NCI-H1694 (cell line): ENCODE measurements at places on chromosomes 11 and 22.

DNA sequence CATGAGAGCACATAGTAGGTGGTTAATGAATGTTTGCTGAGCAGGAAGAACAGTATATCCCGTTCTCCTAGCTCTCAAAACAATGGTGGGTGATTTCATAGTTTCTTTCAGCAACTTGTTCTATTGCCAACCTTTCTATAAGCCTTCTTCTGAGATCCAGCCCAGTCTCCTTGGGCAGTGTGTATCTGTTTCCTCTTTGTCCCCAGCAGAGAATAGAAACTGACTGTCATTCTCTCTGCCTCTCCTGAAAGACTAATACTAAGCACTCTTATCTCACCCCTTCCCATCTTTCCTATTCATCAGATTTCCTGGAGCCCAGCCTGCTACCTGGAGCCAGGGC is 272.9 kb downstream of the ST3GAL4 start:
- DNase-seq: no peak

DNA sequence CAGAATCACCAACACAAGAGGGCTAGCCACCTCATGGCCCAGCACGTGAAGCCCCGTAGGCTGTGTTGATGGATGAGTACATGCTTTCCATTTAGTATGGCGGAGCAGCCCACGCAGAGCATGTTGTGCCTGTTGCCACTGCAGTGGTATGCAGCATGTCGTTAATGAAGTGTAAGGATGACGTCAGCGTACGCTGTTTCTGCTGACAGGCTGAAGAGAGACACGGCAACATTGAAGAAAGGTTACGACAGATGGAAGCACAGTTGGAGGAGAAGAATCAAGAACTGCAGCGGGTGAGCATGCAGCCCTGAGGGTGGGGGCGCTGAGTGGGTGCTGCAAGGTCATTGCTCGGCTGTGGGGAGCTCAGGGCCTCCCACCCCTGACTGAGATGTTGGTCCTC is 62.8 kb downstream of the PPFIA1 start:
- no peak for DNase-seq

DNA sequence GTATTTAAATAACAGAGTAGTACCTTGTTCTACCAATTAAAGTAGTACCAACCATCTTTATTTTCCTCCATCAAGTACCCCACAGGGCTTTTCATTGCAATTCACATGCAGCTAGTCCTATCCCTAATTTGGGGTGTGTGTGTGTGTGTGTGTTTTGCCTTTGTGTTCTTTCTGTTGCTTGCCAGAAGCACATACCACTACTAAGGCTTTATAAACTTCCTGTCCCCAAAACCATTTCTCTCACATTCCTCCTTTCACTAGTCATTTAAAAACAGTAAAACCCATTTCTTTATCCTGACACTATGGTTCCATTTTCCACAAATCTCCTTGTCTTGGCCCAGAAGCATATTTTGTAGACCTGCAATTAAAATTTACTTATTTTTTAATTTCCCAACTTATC is 54.6 kb downstream of the SLC36A4 start:
- no peak for DNase-seq

DNA sequence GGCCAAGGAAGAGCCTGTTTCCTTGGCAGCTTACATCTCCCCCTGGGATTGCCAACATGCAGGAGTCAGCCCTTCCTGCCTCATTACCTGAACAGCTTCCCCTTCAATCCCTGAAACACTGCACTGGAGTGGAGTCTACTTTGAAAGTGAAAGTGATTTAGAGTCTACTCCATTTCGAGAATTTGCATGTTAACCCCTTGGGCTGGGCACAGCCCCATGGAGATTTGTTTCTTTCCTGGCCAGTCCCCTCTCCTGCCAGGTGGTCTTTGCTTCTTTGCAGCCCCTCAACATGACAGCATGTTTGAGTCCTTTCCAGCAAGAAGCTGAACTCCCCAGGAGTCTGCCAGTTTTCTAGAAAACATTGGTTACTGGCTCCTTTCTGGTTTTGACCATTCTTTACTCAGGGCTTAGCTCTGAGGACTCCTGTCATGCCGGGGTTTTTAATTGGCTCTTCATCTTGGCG is 59.9 kb downstream of the TRAF6 start:
- DNase-seq: no peak

DNA sequence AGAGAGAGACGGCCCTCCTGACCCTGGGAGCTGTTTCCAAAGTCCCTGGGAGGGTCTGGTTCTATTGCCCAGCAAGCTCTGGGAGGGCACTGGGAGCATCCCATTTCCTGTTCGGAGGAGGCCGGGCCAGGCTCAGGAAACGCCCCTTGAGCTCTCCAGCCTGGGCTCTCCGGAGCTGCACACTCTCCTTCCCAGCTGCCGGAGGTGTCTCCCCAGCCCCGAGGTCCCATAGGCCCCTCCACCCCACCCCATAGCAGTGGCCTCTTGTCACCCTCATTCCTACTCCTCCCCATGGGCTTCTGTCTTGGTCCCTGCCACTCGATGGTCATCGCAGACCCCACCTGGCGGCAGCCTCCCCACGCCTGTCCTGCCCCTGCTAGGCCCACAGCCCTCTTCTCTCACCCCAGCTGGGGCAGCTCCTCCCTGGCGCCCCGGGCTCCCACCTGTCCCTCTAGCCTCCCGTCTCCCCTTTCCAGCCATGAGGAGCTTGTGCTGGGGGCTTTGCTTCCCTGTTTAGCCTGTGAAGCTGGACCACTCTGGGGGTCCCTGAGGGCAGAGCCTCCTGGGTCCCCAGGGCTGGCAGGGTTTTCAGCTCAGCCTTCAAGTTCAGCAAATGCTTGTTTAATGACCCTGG is 2.8 kb downstream of the TSPAN32 start:
- no peak for DNase-seq

DNA sequence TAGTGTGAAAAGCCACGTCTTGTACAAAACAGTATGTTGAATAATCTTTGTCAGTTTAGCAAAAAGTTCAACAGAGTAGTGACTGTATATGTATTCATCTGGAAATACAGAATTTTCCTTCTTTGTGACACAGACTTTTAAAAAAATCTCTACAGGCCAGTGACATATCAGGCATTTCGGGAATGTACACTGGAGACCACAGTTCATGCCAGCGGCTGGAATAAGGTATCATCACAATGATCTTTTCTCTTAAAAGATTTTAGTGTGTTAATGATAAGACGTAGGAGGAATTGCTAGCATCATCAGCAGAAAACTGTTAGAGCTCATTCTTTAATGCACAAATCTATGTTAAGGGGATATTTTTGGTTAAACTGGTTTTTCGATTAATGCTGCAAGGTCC is 57.4 kb downstream of the BCL2L13 start:
- no peak for DNase-seq

- peak; percentile 57 for DNase-seq
Observed at GRCh38 chr22:21642584-21643448, 714 bp downstream of the SDF2L1 start.

DNA sequence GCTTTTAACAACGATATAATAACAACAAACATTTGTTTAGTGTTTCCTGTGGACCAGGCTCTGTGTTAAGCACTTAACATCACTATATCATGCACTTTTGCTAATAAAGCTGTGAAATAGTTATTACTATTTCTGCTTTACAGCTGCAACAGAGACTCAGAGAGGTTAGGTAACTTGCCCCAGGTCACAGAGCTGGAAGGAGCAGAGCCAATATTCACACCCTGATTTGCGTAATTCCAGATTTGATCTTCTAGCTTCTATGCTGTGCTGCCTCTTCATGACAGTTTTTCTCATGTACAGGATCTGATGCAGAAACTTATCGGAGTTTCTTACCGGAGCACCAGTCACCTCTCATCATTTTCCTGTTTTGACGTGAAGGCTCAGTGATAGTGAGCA is 33.6 kb upstream of the EHF start:
- no peak for DNase-seq
